DMS53 (cell line): ENCODE measurements at places on chromosomes 16 and 17.

DNA sequence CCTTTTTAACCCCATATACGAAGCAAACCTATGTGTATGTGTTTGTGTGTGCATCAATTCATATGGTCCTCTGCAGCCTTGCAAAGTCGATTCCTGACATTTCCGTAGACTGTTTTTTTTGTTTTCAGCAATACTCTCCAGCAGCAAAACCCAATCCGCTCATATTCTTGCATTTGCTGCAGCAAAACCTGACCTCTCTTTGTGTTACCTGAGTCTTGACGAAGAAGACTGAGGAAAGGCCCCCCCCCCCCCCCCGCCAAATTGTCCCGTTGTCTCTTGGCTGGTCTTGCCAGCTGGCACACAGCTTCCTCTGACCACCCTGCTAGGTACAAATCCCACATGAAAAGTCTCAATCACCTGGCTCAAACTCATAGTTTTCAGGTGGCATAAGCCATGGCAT is 494.7 kb downstream of the WWOX start:
- no peak for DNase-seq

- DNase-seq, result no peak
Measured at GRCh38 chr16:20676837-20677236, 20.6 kb downstream of the ACSM1 start.

- no peak for DNase-seq
Measured at GRCh38 chr17:59435238-59435637, 103.8 kb downstream of the YPEL2 start.

DNA sequence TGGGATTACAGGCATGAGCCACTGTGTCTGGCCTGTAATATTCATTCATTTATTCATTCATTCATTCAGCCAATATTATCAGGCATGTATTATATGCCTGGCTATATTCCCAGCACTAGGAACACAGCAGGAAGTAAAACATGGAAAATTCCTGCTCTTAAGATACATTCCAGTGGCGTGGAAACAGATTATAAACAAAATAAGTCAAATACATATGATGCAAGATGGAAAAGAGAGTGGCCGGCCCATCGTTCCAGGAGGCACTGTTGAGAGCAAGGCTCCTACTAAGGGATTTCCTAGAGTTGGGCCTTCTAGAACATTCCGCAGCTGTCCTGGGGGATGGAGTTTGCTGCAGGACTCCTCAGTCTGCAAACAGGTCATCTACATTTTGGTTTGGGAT is 17.7 kb downstream of the ADCY9 start:
- no peak for DNase-seq

DNA sequence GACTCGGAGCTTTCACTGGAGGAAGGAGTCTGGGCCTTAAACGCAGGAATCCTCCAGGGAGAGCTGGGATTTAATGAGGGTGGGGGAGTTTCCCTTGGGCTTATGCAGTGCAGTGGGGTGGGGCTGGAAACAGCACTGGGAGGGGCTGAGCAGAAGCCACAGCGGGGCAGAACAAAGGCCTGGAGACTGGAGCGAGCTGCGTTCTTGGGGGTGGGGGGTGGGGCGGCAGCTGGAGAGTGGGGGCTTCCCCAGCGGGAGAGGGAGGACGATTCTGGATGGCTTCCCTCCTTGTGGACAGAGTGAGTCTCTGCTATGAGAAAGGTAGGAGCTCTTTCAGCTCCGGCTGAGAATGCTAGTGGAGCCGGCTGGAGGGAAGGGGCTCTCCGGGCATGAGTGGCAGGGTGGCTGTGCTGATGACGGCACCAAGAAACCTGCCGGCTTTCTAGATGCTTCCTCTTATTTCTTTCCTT is 406.0 kb downstream of the SEC14L1 start:
- DNase-seq, result no peak

DNA sequence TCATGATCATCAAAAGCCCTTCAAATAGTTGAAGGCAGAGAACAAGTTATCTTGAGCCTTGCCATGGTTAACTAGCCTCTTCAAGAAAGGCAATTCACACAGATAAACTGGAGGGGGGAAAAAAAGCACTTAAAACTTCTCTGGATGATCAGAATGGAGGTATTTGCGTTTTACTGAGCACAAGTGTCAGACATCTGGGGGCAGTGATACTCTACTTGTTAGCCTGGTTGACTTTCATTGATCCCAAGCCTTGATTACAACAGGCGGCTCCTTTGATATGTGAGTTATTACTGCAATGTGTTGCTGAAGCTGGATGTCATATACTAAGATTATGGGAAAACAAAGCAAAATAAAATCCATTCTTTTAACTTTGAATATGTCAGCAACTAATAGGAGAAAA is 155.0 kb upstream of the HS3ST3A1 start:
- DNase-seq, result no peak

DNA sequence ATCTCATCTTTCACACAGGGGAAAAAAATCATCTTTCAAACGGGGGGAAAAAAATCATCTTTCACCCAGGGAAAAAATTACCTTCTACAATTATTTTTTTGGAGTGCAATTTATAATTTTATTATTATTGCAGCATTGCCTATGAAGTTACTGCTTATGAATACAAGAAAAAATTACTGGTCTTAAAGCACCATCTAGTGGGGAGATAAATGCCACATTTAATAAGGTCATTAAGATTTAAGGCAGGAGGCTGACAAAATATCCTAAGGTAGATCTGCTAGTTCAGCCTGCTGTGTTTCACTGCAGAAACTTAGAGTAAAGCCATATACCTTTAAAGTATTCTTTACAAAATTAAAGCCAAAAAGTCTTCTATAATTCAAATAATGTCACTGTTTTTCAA is 13.7 kb downstream of the SHCBP1 start:
- peak; percentile 63 for DNase-seq

GRCh38 chr16:76204249-76204648 is 73.0 kb upstream of the CNTNAP4 start:
- no peak for DNase-seq

DNA sequence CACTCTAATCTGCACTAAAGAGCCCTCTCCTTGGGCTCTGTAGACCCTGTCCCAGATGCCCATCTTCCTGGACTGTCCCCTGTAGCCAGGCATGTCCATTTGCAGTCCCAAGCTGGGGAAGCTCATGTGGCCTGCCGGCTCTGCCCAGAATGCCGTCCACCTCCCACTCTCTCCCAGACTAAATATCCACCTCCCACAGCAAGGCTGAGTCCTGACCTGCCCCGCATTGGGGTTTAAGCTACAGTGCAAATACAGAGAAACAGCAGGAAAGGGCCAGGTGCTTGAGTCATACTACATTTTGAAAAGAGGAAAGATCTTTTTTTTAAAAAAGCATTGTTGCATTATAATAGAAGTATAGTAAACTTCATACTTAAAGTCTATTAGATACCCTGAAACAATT is 3.0 kb downstream of the ST6GALNAC2 start:
- DNase-seq, result peak; percentile 25

- DNase-seq, result no peak
Measured at GRCh38 chr16:5526826-5527225, 429.2 kb upstream of the EEF2KMT start.

- no peak for DNase-seq
Measured at GRCh38 chr16:82118749-82119148, 51.3 kb downstream of the MPHOSPH6 start.

DNA sequence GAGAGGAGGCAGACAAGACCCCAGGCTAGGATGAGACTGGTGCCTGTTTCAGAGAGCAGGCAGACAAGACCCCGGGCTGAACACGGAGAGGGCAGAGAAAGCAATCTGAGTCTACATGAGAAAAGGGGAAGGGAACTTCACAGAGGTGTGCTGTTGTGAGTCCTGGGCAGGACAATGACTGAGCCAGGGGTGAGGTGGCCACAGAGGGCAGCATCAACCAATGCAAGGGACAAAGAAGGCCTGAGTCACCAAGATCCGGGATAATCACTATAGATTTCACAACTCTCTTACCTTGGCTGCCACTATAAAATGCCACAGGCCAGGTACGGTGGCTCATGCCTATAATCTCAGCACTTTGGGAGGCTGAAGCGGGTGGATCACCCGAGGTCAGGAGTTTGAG is 89.0 kb downstream of the SLC39A11 start:
- DNase-seq, result no peak

DNA sequence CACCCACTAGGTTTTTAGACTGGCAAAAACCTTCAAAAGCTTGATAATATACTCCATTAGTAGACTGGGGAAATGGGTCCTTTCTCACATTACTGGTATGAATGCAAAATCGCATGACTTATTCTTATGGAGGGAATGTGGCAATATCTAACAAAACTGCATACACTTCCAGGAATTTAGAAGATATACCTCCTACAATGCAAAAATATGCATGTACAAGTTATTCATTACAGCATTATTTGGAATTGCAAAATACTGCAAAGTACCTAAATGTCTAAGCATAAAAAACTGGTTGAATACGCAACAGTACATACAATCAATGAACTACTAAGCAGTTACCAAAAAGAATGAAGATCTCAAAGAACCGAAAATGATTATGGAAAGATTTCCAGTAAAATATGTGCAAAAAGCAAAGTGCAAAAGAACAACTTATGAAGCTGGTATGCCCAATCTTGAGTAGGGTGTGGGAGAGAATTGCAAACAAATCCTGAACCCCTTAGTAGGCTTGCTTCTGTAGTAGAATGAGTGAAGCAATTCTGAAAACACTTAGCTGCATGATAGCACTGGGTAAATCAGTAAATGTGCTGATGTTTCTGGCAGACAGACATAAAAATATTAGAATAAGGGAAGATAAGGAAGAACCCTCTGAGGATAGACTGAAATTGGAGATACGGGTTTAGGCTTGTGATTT is 180.1 kb downstream of the PARN start:
- no peak for DNase-seq

DNA sequence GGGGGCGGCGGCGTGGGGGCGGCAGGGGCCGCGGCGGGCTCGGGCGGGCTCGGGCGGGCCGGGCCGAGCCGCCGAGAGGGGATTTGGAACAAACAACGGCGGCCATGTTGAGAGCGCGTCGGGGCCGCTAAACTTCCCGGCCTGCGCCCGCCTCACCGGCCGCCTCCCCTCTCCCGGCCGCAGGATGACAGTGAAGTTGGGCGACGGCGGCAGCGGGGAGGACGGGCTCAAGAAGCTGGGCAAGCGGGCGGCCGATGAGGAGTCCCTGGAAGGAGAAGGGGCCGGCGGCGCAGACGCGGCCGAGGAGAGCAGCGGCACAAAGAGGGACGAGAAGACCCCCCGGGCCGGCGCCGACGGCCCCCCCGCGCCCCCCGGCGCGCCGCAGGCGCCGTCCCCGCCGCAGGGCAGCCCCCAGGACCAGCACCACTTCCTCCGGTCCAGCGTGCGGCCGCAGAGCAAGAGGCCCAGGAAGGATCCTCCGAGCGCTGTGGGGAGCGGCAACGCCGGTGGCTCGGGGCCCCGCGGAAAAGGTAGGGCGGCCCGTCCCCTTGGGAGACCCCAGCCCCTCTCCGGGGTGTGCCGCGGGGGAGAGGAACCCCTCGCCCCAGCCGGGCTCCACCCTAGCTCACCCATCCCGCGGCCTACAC is 2.4 kb downstream of the CRAMP1 start:
- DNase-seq, result peak; percentile 32

DNA sequence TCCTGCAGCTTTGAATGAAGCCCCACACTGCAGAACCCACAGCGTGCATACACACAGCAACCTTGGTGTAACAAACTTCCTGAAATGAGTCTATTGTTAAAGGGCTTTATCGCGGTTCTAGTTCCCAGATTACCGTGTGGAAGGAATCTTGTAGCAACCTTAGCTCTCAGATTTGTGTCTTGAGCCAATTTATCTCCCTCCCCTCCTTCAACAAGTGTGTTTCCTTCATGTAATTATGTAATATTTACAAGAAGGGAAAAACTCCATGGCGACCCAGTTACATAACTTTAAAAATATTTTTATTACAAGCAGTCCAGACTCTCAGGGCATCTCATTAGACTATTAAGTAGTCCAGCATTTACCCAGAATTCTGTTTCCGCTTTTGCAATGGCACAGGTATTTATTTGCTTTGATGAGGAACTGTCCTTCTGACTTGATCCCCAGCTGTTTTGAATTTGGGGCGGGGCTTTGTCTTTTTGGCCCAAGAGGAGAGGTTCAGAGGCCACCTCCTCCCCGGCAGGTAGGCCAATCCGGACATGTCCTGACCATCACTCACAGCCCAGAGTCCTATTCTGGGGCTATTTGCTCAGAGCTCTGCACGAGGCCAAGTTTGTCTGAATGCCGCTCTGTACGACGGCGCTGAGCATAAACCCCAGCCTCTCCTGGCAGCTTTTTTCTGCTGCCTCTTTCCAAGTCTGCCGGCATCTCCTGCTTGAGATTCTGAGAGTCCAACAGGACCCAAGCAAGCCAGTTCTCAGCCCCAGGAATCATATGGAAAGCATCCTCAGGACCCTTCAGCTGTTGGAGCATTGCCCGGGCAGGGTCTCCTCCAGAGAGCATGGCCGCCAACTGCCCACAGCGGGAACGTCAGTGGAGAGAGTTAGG is 35.6 kb downstream of the CLEC16A start:
- DNase-seq, result no peak

- no peak for DNase-seq
Measured at GRCh38 chr16:87086575-87086974, 230.6 kb downstream of the C16orf95 start.

DNA sequence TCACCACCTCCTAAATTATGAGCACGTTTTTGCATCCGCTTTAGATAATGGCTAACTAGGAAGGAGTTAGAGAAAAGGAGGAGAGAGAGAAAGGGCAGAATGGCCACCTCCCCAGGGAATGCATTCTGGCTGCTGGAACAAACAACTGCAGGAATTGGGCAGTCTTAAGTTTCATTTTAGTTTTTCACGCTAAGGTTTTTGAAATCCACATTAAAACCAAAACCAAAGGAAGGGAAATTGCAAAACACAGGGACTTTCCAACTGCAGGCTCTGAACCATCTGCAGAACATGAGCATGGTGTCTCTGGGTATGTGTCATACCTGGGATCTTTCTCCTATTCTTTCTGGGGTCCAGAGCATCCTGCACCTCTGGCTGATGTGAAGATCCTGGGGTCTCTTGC is 12.1 kb upstream of the CCL8 start:
- no peak for DNase-seq

- no peak for DNase-seq
Measured at GRCh38 chr16:62738666-62739460, 702.6 kb upstream of the CDH8 start.

DNA sequence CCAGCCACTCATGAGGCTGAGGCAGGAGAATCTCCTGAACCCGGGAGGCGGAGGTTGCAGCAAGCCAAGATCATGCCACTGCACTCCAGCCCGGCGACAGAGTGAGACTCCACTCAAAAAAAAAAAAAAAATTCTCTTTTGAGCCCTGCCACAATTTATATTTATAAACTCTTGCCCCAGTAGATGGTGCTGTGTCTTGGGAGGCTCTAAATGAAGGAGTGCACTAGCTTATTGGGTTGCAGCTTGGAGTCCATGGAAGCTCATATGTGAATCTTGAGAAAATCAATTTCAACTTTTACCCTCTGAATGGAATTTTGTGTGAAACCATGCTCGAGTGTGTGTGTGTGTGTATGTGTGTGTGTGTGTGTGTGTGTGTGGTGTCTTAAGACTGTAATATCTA is 420.1 kb downstream of the HS3ST4 start:
- peak; percentile 0 for DNase-seq

- DNase-seq, result no peak
Measured at GRCh38 chr16:79381603-79382042, 218.9 kb downstream of the MAF start.
